Renal cortical epithelial cell (primary cell): ENCODE measurements at places on chromosomes 12 and 14.

DNA sequence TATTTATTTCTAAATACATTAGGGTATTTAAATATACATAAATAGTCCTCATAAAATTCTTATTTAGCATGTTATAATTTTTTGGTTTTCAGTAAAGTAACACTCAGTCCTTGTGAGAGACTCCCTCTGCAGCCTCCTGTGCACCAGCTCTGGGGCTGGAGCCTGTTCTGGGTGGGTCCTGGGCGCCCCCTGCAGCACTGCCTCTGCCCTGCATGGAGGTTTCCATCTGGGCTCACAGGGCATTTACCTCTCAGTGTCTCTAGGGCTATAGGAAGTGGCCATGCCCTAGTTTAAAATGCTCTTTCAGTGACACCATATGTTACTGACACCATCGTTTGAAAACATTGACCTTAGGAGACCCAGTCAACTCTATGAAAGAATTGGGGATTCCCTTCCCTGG lies 1155.2 kb downstream of the TMEM121 start:
- DNase-seq = no peak

DNA sequence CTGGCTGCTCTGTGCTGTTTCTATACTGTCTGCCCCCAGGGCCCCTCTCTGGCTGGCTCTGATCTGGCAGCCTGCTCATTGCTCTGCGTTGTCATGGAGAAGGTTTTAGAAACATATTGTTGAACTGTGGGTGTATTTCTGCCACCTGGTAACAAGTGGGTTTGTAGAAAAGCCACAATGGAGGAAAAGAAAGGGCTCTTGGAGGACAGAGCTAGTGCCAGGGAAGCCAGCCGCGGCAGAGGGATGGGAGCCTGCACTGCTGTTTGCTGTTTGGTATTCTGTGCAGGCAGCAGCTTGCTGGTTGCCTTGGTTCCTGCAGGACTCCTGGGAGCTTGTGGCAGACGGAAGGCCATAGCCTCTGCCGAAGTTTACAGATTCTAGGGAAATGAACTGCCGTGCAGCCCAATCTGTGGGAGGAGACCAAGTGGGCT lies 15.1 kb downstream of the CCDC177 start:
- DNase-seq = no peak

- DNase-seq = no peak
Measured at GRCh38 chr12:89140602-89141238, 211.6 kb downstream of the DUSP6 start.

DNA sequence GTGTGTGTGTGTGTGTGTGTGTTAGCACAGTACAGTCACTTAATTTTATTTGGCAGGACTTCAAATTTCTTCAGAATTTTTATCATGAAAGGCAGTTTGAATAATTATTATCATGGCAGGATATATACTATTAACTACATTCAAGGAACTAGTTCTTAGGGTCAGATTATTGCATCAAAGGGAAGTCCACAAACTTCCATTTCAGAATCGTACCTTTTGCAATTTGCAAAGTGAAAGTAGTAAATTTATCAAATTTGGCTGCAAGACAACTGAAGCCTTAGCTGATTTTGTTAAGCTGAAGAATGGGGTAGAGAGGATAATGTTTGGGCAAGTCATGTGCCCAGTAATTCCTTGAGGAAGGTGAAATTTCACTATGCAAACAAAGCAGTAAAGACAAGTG lies 68.2 kb downstream of the PLEKHG7 start:
- no peak for DNase-seq

- no peak for DNase-seq
Measured at GRCh38 chr12:27412047-27412446, 34.5 kb upstream of the SMCO2 start.

DNA sequence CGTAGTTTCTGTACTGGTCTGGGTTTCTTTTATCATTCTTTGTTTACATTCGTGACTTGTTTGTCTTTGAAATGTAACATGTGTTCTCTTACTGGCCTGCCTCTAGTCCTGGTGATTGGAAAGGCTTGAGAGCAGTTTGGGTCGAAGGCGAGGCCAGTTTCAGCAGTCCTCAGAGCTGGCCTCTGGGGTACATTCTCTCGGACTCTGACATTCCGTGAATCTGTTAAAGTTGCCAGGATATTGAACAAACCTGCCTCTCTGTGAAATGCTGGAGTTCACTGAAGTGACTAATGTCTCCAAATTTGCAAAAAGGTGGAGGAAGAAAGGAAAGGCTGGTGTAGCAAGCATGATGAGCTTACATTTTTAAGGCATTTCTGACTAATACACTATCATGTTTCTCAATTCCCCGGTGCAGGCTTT lies 1.5 kb downstream of the PLEKHA5 start:
- peak; percentile 70 for DNase-seq

DNA sequence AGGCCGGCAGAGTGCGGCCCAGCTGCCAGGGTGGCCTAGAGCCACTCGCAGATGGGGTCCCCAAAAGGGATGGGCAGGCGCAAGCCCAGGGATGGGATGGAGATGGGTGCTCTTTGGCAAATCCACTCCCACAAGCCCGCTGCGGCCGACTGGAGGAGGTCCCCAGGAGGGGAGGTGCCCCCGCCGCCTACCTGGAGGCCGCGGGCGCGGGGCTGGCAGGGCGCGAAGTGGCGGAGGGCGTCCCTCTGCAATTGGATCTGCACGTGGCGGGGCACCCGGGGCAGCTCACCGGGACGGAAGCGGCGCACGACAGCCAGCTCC lies 730 bp downstream of the PPP1R3E start:
- no peak for DNase-seq

GRCh38 chr12:123115409-123116121 lies 35.3 kb downstream of the PITPNM2 start:
- peak; percentile 49 for DNase-seq

- DNase-seq = no peak
Measured at GRCh38 chr14:33833706-33834465, 117.0 kb downstream of the EGLN3 start.
